ENCODE measurements at places on chromosomes 3 and 15.

DNA sequence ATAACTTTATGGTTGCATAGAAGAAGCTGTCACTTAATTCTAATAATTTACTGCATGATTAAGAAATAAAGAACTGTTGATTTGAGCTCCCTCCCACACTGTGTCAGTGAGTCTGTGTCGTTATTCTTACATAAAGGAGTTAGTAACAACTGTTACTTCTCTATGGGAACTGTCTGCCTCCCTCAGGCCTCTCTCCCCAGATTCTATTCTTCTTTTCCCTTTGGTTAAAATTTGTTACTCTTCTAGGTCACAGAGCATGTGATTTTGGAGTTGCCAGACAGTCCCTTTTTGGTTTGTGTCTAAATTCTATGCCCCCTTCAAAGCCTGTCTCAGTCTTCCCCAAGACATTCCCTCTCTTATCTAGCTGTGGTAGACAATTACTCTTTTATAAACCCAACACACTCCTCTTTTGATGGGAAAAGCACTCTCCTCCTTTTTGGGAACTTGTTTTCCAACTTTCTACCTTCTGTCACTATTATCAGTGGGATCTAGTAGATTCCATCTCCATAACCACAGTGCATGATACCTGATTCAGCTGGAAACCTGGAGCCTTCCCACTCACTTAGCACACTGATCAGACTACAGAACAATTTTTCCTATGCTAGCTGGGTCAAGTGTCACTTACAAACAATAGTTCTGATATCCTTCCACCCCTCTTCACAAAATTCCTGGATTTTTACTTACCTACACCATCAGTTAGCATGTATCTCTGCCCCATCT, 422.1 kb upstream of the TGFBR2 start:
- no peak for DNase-seq

GRCh38 chr15:89016549-89017041, 71.7 kb upstream of the ABHD2 start:
- DNase-seq: no peak

GRCh38 chr15:75389791-75390382, 21.5 kb upstream of the MAN2C1 start:
- no peak for DNase-seq

- DNase-seq: no peak
These were observed 184.1 kb upstream of the RASGRP1 start for GRCh38 chr15:38748710-38749109.

DNA sequence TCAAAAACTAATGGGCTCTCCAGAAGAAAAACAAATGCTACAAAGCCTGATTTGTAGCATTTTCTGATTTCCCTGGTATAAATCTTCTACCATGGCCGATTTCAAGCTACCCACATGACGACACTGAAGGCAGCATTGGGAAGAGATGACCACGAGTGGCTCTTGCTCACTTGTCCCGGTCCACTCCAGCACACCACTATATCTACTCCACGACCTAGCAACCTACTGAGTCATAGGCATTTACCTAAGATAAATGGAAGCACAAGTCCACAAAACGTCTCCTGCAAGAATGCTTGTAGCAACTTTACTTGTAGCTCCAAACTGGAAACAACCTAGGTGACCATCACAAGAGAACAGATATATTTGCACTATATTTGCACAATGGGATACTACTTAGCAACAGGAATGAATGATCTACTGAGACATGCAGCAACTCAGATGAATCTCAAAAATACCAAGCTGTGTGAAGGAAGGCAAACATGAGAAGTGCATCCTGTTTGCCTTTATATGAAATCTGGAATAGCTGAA, 60.8 kb upstream of the HES1 start:
- DNase-seq: no peak

- no peak for DNase-seq
These were observed at the start of gene CPNE9 for GRCh38 chr3:9703736-9704346. CPNE9 (plus strand) TSS chr3:9703833; CDS start chr3:9703997, 164 bp downstream.

GRCh38 chr3:17583530-17583929, 158.9 kb downstream of the TBC1D5 start:
- no peak for DNase-seq

DNA sequence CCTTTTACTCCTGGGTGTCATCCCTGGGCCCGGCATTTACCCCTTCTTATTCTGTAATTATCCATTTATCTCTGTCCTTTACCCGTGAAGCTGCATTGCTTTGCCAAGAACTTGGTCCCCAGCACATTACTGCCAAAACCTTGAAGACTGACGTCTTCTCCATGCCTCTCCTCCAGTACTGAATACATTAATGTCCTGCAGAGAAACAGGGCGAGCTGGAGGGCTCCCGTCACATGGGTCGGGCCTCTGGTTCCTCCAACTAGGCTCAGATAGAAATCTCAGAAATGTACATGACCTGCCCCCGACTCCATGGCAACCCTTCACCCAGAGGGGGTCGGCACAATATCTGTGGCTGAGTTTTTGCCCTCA, 445 bp downstream of the EFCAB12 start:
- DNase-seq: no peak

- no peak for DNase-seq
These were observed 275.6 kb downstream of the BBX start for GRCh38 chr3:107798381-107798780.

DNA sequence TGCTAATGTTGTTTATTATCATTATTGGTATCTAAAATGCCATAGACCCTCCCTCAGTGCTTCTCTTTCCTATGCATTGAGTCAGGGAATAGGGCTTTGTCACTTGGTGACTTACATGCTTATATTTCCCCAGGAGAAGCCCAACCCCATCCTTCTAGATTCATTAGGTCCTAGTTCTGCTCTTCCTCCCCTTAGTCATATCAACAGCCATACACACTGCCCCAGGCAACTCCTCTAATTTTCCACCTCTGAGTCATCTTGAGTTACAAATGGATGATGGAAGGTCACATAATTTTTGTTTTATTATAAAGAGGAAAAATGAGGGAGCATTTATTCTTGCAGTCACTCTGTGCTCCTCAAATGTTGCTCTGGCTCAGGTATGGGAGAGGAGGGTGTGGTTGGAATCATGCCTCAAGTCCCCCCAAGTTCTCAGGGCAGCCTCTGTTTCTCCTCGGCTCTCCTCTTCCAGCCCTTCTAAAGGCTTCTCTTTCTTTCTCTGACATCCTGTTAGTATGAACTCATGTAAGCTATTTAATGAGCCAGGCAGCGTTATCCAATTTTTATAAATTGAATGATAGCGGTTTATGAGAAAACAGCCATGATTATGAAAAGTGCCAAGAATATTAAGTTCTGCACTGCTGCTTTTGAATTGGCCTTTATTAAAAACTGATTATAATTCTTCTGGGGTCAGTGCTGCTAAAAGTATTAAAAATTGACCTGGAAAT, 45.6 kb upstream of the FSTL1 start:
- no peak for DNase-seq

DNA sequence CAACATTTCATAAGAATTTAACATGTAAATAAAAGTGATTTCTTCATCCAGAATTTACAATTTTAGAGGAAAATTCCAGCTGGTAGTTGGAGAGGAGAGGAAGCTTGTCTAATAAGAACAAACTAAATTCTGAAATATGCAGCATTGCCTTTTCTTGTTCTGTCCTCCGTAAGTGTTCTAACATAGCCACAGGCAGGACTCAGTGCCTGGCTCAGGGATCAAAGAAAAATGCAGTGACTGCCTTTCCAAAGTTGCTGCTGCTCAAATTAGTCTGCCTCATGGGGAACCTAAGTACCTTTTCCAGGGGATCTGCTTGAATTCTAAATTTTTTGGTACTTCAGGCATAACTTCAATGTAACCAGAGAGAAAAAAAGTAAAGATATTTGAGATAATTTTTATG, 713.0 kb upstream of the CADM2 start:
- no peak for DNase-seq

GRCh38 chr3:52925405-52926313, 28.3 kb upstream of the STIMATE start:
- DNase-seq: no peak

GRCh38 chr15:69265347-69265955, 33.3 kb upstream of the PAQR5 start:
- DNase-seq: no peak

All from stimulated activated CD8-positive, alpha-beta memory T cell treated with anti-CD3 and anti-CD28 coated beads, Interleukin-4, amount 100 ng/mL, for 1 hour (primary cell).